ENCODE measurements at places on chromosomes 5 and 9.

- DNase-seq, result no peak
Observed at GRCh38 chr5:101678481-101679193, 617.4 kb downstream of the SLCO4C1 start.

DNA sequence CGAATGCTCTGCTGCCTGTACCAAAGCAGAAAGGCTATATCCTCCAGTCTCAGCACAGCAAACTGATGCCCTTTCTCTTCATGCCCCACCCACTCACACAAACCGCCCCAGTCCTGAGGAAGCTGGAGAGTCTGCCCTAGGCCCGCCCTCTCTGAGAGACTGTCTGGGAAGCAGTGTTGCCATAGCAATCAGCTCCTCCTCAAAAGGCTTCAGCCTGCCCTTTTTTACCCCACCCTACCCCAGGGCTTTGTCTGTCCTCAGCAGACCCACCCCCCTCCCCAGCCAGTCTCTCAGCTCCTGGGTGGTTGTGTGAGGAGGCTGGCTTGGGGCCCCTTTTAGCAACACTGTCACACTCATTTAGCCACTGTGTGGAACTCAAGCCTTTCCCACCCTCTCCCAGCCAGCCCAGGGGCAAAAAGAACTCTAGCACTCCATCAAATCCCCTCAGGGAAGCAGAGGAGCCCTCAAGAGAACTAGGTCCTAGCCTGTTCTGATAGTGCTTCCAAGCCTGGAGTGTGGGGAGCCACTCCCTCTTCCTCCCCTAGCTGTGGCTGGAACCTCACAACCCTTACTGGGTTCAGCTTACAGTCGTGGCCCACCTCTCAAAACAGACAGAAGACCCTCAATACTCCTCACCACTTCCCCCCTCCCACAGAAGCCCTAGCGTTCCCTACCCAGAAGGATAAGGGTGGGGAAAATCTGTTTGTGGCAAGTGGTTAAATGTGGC lies 1.4 kb downstream of the ATOSB start:
- DNase-seq, result no peak

GRCh38 chr9:115396071-115396529 lies 278.1 kb upstream of the TNC start:
- DNase-seq, result no peak

DNA sequence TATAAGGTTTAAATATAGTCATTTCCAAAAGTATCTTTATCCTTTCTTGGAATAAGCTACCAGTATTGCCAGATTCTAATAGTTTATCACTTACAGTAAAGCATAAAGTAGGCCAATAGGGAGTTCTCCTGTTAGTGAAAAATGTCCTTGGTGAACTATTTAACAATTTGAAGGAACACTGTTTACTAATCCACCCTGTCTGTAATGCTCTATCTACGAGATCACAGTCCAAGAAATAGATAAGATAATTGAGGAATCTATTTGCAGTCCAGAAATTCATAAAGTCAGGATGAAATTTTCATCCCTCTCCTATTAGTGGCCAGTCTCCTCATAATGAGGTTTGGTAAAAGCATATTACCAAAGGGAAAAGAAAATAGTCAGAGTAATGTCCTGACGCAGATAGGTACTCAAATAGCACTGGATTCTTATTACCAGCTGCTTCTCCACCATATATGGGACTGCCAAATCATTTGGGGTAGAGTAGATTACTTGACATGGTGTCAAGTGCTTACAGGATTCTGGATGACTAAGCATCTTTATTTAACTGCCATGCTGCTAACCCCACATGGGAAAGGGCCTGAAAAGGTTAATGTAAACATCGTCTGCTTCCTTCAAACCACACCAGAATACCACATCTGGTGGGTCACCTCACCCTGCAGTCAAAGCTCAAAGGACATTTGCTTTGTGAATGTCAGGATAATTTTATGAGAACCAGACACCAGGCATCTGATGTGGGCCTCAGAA lies 808.1 kb downstream of the EFNA5 start:
- DNase-seq, result no peak

- no peak for DNase-seq
Observed at GRCh38 chr9:112971415-112971814, 40.6 kb downstream of the ZNF883 start.

DNA sequence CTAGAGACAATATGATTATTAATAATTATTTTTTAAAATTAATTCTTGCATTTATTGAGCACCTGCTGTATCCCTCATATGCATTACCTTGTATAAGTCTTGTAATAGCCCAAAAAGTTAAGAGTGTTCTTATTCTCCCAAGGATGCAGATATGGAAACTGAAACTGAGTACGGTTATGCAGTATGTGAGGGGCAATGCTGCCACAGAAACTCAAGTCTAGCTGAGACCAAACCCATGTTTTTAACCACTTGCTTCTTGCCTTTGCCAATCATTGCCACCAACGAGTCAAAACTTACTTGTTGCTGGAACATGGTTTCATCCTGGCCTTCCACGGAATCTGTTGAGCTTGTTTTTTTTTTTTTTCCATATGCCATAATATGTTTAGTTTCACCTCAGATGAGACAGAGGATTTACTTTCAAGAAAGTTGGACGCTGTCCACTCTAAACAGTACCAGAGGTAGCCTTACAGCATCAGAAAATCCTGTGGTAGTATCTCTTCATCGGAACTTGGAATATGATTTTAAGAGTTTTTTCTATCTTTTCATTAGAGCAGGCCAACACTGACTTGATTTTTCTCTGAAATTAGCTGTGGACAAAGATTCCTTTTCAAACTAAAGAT lies 27.9 kb downstream of the DOCK8 start:
- DNase-seq, result no peak

DNA sequence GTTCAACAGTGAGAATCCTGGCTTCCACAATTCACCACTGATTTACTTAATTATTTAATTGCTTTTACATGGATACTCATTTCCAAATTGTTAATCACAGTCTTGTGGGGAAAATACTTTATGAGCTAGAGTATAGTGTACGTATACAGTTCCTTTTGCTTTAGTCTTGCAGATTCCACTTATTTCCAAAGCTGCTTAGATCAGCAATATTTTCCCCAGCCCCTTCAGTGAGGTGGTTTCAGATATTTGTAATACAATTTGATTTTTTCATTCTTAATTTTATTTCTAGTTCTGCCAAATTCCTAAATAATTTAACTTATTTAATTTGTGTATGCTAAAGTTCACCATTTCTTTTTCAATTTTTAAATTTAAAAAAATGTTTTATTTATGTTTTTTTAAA lies 40.3 kb upstream of the GABRA6 start:
- no peak for DNase-seq

DNA sequence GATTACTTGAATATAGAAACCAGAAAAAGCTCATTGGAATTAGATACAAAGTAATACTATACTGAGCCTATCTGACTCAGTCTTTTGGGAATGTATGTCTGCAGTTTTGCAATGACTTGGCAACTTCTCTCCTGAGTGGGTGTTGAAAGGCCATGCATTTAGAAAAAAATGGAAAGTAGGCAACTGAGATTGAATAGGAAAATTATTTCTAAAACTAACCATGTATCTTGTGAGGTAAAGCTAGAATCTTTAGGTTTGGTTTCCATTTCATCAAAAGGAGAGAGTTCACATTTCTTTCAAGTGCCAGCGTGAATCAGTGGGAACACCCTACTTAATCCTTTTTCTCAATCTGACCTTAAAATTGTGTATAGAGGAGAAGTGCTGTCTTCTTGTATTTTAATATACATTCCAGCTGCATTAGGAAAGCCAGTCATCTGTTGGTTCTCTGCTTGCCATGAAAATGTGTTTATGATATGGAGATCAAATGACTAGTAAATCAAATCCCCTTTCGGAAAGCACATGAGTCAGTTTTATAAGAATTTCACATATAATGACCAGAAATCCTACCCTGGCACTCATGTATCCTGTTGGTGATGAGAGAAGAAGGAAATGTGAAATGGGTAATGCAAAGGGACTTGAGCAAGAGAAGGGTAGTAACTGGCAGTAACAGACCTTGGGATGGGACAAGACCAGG lies 30.4 kb downstream of the NFX1 start:
- no peak for DNase-seq

GRCh38 chr9:112212926-112213325 lies 37.8 kb upstream of the SUSD1 start:
- DNase-seq, result no peak

DNA sequence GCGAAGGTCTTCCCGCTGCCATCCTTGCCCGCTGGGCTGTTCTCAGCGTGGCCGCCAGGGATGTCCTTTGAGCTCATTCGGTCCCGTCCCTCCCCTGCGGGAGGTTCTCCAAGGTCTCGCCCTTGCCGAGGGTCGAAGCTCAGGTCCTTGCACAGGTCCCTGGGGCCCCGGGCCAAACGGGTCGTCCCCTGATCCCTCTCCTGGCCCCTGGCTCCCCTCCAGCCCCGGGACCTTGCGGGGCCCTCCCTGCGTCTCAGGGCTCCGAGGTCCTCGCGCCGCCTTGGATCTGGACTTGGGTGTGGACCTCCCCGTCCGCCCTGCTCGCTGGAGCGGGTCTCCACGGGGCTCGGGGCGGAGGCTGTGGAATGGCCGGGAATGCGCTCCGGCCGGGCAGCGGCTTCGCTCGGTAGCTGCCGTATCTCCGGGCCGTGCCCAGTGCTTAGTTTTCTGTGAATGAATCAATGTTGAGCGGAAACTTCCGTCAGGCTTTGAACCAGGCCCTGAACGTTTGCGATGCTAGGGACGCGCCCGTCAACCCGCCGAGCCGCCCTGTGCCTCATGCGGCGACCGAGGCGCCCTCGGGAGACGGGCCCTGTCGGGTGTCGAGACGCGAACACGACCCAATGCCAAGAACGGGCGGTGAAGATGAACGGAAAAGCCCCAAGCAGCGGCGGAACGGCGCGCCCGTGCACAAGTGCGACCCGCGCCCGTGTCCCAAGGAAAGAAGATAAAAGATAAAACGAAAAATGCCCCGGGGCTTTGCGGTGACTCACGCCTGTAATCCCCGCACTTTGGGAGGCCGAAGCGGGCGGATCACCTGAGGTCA lies 780 bp downstream of the RNU6ATAC start:
- DNase-seq, result peak; percentile 54

- DNase-seq, result no peak
Observed at GRCh38 chr5:96257904-96258303, 175.1 kb downstream of the PCSK1 start.

DNA sequence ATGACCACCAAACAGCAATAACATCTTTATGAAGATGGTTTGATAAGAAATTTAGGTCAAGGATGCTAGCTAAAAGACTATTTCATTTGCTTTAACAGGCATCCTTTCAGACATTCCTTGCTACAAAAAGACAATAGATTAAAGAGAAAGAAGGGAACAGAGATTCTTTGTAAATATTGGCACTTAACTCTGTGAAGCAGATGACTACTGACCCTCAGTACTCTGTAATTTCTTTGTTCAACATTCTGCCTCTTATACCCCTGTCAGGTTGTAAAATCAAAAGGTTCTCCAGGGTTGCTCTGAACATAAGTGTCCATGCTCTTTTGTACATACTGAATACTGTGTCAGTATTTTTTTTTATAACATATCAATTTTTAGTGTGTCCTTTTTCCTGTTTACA lies 610.6 kb upstream of the GRAMD2B start:
- no peak for DNase-seq

DNA sequence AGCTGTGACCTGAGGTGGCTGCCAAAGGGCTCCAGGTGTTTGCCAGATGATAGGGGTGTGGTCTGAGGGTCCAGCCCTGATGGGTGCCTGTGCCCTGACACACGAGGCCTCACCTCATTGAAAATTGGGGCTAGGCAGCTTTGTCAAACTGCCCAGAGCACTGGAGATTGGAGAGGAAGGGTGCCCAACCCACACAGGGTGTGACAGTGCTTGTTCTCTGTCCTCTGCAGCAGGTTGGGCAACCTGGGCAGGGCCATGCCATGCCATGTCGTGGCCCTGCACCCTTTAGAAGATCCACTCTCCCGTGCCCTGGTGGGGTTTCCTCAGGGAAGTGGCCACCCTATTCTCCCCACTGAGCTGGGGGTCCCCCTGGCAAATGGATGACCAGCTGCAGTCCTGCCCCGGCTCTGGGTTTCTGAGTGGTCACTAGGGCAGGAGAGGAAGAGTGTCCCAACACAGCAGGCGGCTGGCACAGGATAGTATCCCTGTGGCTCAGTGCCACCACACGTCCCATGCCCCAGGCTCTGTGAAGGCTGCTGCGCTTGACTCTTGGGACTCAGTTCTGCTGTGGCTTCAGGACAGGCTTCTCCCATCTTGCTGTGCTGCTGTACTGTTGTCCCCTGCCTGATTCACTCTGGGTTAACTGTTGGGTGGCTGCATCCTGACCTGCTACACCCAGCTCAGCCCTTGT lies 100.8 kb upstream of the PITX1 start:
- DNase-seq, result no peak

DNA sequence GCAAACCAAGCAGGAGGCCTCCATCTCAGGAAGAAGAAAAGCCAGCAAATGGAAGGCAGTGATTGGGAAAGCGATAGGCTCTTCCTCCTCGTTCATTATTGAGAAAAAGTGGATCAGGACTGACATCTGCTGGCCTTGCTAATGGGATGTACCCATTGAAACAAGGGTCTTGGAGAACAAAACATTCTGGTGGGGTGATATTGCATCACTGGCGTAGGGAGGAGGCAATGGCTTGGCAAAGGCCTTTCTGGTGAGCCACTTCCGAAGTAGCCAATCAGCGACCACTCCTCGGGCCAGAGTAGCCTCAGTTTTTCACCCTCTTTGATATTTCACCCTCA lies 86.7 kb upstream of the NFIB start:
- no peak for DNase-seq

DNA sequence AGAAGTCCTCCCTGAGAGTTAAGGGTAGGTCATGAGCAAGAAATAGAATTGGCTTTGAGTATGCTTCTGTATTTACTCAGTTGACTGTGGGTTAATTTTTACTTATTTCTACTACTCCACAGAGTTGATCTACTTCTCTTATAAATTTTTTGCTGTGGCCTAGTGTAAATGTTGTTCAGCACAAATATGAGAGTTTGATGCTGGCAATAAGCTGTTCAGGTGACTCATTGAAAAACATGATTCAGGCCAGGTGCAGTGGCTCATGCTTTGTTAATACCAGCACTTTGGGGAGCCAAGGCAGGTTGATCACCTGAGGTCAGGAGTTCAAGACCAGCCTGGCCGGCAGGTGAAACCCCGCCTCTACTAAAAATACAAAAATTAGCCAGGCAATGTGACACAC lies 4.5 kb upstream of the CDK7 start:
- no peak for DNase-seq

- no peak for DNase-seq
Observed at GRCh38 chr5:168165221-168165914, 126.1 kb upstream of the WWC1 start.

GRCh38 chr5:99815-100214 lies 7.8 kb downstream of the PLEKHG4B start:
- no peak for DNase-seq

DNA sequence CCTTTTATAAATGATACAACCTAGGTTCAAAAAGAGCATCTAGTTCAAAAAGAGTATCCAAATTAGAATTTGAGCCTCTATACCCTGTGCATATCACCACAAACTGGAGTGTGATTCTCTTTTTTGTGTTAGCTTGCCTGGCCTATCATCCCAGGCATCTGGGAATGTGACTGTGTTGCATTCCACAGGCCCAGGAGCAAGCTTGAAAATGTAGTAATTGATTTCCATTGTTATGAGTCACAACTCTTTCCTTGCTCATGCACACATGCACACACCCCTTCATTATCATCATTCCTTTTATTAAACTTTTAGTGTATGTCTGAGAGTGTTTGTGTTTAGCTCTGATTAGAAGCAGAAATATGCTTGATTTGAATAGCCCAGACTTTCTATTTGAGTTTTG lies 75.2 kb downstream of the FCHO2 start:
- DNase-seq, result no peak

- DNase-seq, result no peak
Observed at GRCh38 chr5:10987276-10987924, 226.4 kb upstream of the DAP start.

All from stimulated activated CD4-positive, alpha-beta T cell treated with anti-CD3 and anti-CD28 coated beads, Interleukin-15, amount 100 ng/mL, for 1 hour (primary cell).